ENCODE measurements at places on chromosomes 11 and 22.

GRCh38 chr11:111601636-111601978, 642 bp upstream of the SIK2 start:
- DNase-seq, result no peak

- no peak for DNase-seq
These were observed 92.3 kb upstream of the ZC3H12C start for GRCh38 chr11:110000850-110001249.

- DNase-seq, result no peak
These were observed 12.5 kb downstream of the FEZ1 start for GRCh38 chr11:125483592-125483991.

DNA sequence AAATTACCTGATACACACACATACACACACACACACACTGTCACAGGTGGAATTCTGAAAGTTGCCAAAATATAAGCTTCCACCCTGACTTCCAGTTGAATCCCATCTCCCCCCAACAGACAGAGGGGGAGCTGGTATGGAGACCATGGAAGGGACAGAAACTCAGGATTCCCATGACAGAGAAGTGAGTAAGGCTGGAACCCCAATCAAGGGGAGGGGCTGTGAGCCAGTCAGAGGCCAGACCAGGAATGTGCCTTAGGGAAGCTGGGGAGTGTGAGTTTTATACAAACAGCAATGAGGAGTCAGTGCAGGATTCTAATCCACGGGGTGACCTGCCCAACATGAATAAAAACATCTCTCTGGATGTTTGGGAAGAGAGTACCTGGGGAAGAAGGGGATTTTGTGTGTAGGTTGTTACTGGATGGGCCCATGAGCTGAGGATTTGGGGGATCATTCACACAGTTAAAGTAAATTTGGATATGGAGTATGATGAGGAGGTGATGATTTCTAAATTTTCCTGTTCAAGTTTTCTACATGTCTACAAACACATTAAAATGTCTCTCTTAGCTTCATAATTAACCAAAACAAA, 38.7 kb upstream of the TOP3B start:
- DNase-seq, result no peak

DNA sequence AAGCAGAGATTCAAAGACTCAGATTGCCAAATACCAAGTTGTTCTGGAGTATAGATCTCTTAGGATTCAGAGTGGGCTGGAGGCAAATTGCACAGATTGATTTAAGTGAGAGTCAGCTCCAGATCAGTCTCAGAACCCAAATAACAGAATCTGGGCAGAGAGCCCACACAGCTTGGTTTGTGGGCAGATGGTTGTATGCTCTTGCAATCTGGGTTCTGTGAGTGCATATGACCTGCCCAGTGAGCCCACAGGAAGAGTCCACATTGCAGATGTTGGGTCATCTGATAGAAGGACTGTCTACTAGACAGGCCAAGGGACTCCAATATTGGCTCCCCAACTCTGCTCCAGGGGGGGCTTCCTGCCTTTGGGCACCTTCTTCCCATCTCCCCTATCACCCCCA, 65.9 kb downstream of the ADAMTS15 start:
- DNase-seq, result no peak

DNA sequence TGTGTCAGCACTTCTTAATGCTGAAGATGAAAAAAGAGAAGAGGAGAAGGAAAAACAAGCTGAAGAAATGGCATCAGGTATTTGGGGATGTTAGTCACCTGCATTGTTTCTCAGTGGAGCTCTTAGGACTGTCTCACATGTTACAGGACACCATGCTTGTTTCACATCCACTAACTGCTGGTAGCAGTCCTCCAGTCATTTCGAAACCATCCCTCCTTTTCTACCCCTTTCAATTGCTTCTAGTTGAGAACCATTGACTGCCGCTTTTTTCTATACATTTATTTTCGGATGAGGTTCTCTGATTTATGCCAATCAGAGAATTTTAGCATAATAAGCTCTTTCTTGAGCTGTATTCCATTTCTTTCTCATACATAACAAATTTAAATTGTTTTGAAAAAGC, 21.5 kb downstream of the BIRC2 start:
- DNase-seq, result no peak

- no peak for DNase-seq
These were observed 30.1 kb downstream of the TIMP3 start for GRCh38 chr22:32831584-32831983.

DNA sequence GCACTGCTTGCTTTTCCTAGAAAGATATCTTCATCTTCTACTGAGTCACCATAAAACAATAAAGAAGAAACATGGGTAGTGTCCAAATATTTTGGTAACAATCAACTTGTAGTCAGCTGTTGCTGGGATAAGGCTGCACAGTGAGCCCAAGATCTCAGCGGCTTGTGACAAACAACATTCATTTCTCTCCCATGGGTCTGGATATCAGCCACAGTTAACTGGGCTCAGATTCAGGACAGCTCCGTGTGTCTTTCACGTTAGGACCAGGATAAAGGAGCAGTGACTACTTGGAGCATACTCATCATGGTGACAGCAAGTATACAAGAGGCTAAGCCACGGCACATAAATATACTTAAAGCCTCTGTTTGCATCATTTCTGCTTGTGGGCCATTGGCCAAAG, 27.9 kb upstream of the GRK3 start:
- no peak for DNase-seq

All from SK-N-DZ (cell line).